ENCODE measurements at places on chromosomes 2 and 18.

- no peak for DNase-seq
Measured at GRCh38 chr18:46759890-46760289, 3.0 kb upstream of the ST8SIA5 start.

GRCh38 chr2:66930339-66931220 lies 466.6 kb upstream of the ETAA1 start:
- no peak for DNase-seq

DNA sequence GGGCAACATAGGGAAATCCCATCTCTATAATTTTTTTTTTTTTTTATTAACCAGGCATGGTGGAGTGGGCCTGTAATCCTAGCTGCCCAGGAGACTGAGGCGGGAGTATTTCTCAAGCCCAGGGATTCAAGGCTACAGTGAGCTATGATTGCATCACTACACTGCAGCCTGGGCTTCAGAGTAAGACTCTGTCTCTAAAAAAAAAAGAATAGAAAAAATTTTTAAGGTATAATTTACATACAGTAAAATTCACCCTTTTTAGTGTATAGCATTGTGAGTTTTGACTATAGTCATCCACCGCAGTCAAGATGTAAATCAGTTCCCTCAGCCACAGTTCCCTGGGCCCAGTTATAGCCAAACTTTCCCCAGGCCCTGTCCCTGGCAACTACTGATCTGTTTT lies 57.1 kb upstream of the MSH6 start:
- DNase-seq, result no peak

DNA sequence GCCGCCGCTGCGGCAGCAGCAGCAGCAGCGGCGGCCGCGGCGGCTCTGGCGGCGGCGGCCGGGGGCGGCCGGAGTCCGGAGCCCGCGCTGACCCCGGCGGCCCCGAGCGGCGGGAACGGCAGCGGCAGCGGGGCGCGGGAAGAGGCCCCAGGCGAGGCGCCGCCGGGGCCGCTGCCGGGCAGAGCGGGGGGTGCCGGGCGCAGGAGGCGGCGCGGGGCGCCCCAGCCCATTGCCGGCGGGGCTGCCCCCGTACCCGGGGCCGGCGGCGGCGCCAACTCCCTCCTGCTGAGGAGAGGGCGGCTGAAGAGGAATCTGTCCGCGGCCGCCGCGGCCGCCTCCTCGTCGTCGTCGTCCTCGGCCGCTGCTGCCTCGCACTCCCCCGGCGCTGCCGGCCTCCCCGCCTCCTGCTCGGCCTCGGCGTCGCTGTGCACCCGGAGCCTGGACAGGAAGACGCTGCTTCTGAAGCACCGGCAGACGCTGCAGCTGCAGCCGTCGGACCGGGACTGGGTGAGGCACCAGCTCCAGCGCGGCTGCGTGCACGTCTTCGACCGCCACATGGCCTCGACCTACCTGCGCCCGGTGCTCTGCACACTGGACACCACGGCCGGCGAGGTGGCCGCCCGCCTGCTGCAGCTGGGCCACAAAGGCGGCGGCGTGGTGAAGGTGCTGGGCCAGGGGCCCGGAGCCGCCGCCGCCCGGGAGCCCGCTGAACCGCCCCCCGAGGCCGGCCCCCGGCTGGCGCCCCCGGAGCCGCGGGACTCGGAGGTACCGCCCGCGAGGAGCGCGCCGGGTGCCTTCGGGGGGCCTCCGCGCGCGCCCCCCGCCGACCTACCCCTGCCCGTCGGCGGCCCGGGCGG lies 646 bp downstream of the PHLPP1 start:
- peak; percentile 73 for DNase-seq

- DNase-seq, result no peak
Measured at GRCh38 chr18:58449464-58449863, 179.4 kb downstream of the ALPK2 start.

GRCh38 chr2:234401426-234401825 lies 95.5 kb downstream of the ARL4C start:
- peak; percentile 34 for DNase-seq

DNA sequence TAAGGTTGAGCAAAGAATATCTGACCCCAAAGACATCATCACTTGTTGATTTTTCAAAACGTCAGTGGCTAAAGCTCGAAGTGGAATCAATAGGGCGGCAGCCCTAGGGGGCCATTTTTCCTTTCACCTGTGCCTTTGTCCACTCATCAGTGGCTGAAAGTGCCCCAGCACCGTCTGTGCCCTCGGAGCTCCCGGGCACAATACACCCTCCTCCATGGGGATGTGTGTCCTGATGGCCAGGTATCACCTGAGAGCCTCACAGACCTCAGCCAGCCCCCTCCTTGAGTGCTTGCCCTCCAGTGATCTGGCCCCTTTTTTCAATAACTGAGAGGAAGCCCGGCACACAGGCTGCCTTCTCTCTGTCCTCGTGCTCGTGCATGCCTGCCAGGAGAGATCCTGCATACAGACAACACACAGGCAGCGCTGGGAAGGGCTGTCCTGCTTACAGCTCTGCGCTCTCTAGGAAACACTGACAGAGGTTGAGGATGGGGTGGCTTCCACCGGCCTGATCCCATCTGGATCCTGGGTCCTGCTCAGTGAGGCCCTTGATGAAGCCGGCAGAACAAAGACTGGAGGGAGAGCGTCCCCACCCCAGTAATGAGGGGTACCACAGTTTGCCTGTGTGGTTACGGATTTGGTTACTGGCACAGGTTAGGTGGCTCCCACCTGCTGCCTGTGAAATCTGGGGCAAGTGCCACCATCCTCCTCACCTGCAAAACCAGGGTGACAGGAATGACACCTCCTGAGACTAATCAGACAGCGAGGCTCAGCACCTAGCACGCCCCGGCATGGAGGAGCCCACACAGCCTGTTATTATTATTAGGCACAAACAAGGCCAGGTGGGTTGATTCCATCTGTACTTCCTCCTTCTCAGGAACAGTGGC lies 197.5 kb upstream of the RAB6C start:
- no peak for DNase-seq

GRCh38 chr2:1869987-1870386 lies 125.7 kb upstream of the PXDN start:
- no peak for DNase-seq

GRCh38 chr2:178221556-178221955 lies 27.2 kb downstream of the OSBPL6 start:
- DNase-seq, result no peak

DNA sequence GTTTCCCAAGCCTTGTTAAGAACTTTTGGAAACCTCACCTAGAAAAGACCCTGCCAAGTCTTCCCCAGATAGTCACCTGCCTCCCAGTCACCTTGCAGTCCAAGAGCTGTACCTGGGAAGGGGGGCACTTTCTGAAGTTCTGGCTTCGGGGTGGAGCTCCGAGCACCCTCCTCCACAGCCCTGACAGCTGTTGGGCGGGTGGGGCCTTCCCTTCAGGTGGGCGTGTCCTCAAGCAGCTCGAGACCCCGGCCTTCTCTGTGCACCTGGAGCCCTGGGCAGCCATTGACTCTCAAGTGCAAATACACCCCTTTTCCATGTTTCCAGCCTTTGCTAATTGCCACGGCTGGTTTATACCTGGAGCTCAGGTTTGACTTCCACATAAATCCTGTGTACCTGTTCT lies 37.0 kb upstream of the IGFBP5 start:
- DNase-seq, result no peak

- DNase-seq, result no peak
Measured at GRCh38 chr2:47782381-47782670, 619 bp upstream of the MSH6 start.

- DNase-seq, result no peak
Measured at GRCh38 chr2:59458800-59459199, 1094.7 kb downstream of the BCL11A start.

DNA sequence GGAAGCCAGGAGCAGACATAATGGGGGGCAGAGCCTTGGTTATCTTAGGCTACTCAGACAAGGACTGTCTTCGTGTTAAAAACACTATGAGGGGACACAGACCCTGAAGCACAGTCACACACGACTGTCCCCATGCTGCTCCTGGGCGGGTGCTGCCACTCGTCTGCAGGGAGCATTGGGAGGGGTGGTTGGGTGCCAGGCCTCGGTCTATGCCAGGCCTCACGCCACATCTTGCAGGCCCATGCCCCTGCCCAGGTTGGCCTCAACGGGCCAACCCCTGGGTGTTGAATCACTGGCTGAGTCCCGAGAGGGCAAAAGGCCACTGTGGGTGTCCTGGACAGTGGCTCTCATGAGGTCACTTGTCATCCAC lies 97.9 kb downstream of the USP40 start:
- DNase-seq, result no peak

GRCh38 chr18:48833701-48834412 lies 116.9 kb downstream of the SMAD7 start:
- peak; percentile 29 for DNase-seq

DNA sequence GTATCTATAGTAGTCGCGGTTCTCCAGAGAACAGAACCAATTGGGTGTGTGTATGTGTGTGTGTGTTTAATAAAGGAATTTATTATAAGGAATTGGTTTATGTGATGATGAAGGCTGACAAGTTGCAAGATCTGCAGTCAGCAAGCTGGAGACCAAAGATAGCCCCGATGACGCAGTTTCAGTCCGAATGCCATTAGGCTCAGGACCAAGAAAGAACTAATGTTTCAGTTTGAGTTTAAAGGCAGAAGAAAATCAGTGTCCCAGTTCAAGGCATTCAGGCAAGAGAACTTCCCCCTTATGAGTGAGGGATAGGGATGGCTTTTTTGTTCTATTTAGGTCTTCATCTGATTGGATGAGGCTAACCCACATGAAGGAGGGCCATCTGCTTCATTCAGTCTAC lies 221.6 kb downstream of the HNMT start:
- DNase-seq, result no peak

GRCh38 chr2:20555954-20556353 lies 94.9 kb downstream of the HS1BP3 start:
- DNase-seq, result no peak

DNA sequence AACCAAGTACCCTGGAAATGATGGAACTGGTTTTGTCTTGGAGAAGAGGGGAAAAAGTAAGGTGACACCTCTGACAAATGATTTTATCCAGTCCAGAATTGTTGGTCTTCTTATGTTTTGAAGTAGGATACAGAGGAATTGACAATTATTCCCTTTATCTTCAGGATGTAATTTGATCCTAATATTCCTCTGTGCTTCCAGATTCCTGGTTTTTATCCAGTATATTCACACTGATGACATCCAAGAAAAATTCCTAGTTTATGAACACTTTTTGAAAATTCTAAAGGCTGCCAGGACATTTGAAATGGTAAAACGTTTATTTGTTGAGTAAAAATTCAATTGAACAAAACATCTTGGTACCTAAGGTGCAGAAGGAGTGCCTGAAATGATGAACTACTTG lies 22.2 kb upstream of the ETAA1 start:
- no peak for DNase-seq

DNA sequence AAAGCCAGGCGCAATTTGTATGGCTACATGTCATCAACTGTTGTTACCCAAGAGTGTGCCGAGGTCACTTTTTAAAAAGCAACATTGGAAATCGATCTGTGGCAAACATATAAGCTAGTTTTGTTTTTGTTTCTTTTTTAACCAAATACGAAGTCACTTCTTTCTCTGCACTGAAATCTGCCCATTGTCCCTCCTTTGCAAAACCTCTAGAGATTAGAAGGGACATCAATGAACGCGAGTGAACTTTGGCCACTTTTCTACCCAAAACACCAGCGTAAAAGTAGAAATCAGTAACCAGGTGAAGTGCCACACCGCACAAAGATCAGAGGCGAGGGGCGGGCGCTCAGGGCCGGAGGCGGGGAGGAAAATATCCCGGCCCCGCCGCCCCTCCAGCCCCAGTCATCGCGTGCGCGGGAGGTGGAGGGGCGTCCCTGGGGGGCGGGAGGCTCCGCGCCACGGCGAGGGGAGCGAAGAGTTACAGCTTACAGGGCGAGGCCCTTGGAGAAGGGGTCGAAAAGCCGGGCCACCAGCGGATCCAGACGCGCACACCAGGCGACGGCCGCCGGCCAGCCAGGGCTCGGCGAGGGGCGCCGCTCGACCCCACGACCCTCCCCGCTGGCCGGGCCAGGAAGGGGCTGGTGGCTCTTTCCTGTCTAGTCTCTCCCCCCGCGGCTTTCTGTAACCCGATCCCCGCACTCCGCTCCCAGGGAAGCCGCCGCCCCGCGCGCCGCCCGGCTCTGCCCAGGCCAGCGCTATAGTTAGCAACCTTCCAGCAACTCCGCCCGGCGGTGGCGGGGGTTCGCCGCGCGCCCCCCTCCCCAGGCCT lies 993 bp downstream of the RBMS1 start:
- peak; percentile 90 for DNase-seq

GRCh38 chr18:55587418-55588110 lies 428 bp downstream of the TCF4 start:
- DNase-seq, result peak; percentile 67

DNA sequence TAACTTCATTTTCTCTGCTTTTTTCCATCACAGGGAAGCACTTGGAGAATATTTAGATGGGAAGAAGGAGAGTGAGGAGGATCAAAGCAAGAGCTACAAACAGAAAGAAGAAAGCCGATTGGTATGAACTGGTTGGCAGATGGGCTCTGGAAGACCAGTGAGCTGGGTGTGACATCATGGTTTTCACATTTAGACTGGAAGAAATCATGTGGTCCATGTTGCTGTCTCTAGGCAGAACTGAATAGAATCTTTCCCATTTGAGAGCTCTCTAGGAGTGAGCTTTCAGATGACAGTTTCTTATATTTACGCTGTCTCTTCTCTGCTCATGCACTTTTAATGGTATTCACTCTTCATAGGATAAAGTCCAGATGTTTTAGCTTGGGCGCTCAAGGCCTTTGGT lies 12.6 kb downstream of the DRC1 start:
- no peak for DNase-seq

DNA sequence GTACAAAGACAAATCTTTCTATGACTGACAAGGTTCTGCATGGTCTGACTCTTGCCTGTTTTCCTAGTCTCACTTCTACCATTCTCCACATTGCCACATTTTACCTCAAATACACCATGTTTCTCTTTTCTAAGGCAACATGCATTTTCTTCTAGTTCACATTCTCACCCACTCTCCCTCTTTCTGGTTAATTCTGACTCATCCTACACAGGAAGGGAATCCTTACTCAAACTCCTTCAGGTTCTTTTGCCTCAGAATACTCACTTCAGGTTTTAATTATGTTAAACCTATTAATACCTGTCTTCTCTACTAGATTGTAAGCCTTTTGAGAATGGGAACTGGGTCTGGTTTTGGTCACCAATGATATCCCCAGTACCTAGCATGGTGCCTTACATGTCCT lies 47.2 kb downstream of the MAP2 start:
- no peak for DNase-seq

DNA sequence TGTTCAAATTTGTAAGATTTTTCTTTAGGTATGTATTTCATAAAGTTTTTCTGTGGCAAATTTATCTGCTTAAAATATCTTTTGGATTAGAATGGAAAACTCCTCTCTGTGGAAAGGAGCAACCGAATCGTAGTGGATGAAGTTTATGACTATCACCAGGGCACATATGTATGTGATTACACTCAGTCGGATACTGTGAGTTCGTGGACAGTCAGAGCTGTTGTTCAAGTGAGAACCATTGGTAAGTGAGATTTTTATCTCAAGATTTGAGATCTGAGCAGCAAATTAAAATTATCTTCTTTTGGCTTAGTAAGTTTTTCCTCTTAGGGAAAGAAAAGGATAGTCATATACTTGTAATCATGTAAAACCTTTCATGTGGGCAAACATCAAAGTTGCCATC lies 14.2 kb downstream of the IL18RAP start:
- DNase-seq, result no peak
